ENCODE measurements at places on chromosomes 16 and 17.

GRCh38 chr17:47604598-47604927 is 45.2 kb upstream of the KPNB1 start:
- DNase-seq, result no peak

DNA sequence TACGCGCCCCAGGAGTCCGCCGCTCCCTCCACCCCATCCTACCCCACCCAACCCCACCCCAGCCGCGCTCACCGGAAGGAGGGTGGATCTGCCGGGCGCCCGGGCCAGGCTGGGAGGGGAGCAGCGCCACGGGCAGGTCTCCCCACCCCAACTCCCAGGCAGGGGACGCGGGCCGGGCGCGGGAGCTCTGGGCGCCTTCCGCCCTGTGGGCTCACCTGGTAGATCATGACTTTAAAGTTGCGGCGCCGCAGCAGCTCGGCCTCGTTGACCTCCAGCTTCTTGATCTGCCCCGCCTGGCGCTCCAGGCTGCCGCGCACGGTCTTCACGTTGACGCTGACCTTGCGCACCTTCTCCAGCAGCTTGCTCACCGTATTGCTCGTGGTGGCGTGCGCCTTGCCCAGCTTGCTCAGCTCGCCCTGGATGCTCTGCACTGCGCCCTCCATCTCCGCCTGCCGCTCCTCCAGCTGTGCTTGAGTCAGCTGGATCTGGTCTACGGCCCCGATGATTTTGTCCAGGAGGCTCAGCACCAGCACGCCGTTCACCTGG is 571 bp downstream of the CAVIN1 start:
- peak; percentile 24 for DNase-seq

DNA sequence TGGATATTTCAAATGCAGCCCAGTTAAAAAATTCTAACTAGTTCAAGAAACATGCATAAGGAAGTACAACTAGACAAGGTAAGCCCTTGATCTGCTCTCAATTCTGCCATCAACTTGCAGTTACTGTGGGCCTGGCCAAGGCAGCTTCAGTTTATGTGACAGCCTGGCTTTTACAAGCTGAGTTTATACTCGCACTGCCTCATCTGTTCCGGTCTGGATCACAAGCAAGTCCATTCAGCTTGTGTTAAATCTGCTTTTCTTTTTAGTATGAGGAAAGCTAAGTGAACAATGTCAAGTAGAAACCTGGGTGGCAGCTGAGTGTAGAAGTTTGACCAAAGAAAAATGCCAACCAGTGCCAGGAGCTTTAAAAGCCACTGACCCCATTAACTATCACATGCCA is 76.6 kb upstream of the CORO6 start:
- no peak for DNase-seq

DNA sequence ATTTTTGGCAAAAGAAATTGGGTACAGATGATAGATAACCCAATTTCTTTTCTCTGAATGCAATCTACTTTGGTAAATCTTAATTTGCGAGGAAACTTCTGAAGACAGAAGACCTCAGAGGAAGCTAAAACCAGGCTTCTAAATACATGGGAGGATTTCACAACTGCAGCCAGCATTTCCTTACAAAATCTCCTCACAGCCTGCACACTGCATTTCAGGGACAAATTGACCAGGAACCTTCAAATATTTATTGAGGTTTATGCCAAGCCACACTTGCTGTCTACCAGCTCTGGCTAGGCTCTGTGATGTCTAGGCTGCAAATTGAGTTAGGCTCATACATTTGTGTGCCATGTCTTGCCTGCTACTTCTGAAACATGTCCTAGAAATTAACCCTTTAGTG is 167.3 kb upstream of the CDH5 start:
- DNase-seq, result no peak

GRCh38 chr16:50166511-50167500 is 13.7 kb downstream of the TENT4B start:
- DNase-seq, result no peak

GRCh38 chr16:50712956-50713355 is 19.6 kb downstream of the NOD2 start:
- DNase-seq, result no peak
